ENCODE measurements at places on chromosomes 6 and 20.

GRCh38 chr6:121135425-121135824 is 198.9 kb downstream of the TBC1D32 start:
- no peak for DNase-seq

- no peak for DNase-seq
Observed at GRCh38 chr6:40555092-40555491, 32.1 kb downstream of the LRFN2 start.

DNA sequence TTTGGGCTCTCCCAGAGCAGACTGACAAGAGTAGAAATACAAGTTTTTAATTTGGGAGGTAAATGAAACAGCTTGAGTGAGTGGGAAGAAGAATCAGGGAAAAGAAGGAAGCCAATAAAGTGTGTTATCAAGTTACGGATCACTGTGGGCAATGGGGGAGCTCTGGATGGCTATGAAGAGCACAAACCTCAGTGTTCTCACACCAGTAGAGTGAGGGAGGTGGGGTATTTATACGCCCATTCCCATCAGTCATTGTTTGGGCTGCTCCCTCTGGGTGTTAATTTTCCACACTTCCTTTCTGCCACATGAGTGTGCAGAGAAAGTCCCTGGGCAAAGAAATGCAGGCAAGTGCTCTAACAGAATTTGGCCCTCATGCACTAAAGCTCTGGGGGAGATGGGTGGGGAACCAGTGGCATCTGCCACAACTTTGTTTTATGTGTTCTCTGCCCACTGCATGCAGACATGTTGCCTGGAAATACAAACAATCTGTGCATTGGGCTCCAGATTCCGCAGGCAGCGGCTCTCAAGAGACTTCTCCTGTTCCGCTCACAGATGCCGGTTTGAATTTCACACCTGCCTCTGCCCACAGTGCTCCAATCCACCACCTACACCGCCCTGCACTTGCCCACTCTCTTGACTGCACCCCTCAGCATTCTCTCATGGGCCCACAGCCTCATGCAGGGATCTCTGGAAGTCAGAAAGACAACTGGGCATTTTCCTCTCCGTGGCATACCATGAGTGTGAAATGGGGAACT is 211.1 kb upstream of the RNF24 start:
- no peak for DNase-seq

DNA sequence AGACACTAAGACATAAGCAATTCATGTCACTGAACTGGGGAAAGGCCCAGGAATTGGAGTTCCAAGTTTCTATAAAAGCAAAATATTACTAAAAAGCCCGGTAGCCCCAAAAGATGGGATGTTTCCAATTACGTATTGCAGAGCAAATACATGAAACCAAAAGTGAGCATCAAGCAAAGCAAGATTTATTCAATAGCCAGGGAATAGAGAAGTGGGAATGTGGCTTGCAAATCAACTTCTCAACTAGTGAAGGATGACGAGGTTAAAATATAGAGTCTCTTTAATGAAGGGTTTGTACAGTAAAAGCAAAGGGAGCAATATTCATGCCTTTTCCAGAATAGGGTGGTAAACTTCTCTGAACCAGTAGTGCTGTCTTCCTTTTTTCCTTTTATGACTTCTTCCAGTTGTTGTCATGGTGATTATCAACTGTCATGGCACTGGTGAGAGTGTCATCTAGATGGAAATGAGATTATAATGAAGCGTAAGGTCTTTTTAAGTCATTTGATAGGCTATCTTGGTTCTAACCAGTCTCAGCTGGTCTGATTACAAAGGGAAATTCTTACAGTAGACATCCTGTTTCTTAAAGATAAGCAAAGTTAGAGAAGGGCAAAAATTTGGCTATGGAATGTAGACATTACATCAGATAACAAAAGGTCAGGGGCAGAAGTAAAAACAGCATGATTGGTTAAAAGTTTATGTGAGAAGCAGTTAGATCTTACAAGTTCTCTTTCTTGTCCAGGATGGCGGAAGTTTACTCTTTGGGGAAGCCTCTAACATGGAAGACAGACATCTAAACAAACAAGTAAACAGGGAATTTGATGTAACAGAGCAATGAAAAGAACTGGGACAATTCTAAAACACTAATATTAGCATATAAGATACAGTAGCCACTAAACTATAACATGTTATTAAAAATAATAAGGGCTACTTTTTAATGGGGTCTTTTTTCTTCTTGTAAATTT is 96.9 kb downstream of the TBX18 start:
- DNase-seq = no peak
